CD4-positive, CD25-positive, alpha-beta regulatory T cell (primary cell): ENCODE measurements at places on chromosomes 2 and 18. TPM values are rescaled to one million over a fixed set of nuclear protein-coding genes. Genes with fewer than 3 reads are reported as not detected.

DNA sequence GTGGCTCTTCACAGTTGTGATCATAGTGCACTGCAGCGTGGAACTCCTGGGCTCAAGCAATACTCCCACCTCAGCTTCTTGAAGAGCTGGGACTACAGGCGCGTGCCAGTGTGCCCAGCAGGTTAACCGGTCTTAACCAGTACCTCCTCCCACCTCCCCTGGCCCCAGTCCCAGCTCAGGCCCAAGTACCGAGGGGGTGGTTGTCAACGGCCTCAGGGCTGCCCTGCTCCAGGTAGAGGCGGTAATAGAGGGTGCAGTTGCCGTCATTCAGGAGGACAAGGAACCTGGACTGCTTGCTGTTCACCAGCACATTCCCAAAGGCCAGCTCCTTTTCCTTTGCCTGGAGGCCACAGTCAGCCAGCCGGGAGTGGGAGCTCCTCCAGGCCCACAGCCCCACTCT is 19.7 kb downstream of the CFAP65 start:
- no peak for DNase-seq

- no peak for DNase-seq
Observed at GRCh38 chr2:41329040-41329439, 718.8 kb upstream of the PKDCC start.

GRCh38 chr2:153939124-153939796 is 67.5 kb downstream of the GALNT13 start:
- DNase-seq, result no peak

- no peak for DNase-seq
Observed at GRCh38 chr18:51527826-51528225, 330.3 kb upstream of the MEX3C start.

- no peak for DNase-seq
Observed at GRCh38 chr18:24002479-24002878, 12.1 kb upstream of the TTC39C start.

GRCh38 chr2:58896638-58897037 is 655.5 kb upstream of the FANCL start:
- no peak for DNase-seq

The HOXD12 gene
- not detected for total RNA-seq
